CD4-positive, alpha-beta T cell treated with Interleukin-21 for 1 hour (primary cell): ENCODE measurements at places on chromosomes 6 and 20.

GRCh38 chr20:53647286-53647821, 53.7 kb upstream of the ZNF217 start:
- DNase-seq, result no peak

- DNase-seq, result no peak
These were observed 27.7 kb downstream of the ZBP1 start for GRCh38 chr20:57592263-57593092.

DNA sequence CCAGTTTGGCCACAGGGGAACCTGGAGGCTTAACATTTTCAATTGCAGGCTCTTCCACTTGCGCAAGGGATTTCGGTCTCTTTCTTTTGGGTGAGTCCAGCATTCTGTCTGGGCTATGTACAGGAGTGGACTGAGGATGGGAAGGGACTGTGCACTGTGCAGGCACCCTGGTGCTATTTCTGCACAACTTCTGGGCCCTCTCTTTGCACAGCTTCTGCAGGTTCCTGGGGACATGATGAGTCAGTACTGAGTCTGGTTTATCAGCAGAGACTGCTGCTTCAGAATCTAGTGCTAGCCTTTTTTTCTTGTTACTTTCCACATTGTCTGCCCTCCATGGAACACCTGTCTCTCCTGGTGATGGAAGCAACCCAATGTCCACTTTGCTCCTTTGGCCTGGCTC, 78.5 kb upstream of the ASF1A start:
- no peak for DNase-seq

GRCh38 chr20:38536310-38536709, 44.7 kb upstream of the ADIG start:
- DNase-seq, result no peak

GRCh38 chr6:157271911-157272310, 51.4 kb downstream of the TMEM242 start:
- no peak for DNase-seq

- no peak for DNase-seq
These were observed 16.1 kb downstream of the GRM4 start for GRCh38 chr6:34129753-34130152.

- peak; percentile 9 for DNase-seq
These were observed 17.2 kb upstream of the HCK start for GRCh38 chr20:32034581-32035425.

- DNase-seq, result no peak
These were observed 37.7 kb downstream of the HECA start for GRCh38 chr6:139172567-139172966.

DNA sequence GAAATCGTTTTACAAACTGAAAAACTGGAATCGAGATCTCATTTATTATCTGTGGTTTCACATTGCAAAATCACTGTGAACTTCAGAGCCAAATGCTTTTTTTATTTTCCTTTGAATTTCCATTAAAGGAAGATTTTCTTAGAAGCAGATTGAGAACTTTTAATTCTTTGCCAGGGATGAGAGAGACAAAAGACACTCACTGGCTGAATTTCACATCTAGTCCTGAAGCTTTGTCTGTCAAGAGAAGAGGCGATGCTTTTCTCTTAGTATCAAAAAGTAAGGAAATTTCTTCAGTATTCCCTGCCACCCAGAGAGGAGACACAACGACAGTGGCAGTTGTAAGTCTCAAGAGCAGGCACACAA, 141.8 kb downstream of the TMEM200A start:
- DNase-seq, result no peak

- DNase-seq, result no peak
These were observed 5.6 kb downstream of the MYLK2 start for GRCh38 chr20:31824554-31825313.

DNA sequence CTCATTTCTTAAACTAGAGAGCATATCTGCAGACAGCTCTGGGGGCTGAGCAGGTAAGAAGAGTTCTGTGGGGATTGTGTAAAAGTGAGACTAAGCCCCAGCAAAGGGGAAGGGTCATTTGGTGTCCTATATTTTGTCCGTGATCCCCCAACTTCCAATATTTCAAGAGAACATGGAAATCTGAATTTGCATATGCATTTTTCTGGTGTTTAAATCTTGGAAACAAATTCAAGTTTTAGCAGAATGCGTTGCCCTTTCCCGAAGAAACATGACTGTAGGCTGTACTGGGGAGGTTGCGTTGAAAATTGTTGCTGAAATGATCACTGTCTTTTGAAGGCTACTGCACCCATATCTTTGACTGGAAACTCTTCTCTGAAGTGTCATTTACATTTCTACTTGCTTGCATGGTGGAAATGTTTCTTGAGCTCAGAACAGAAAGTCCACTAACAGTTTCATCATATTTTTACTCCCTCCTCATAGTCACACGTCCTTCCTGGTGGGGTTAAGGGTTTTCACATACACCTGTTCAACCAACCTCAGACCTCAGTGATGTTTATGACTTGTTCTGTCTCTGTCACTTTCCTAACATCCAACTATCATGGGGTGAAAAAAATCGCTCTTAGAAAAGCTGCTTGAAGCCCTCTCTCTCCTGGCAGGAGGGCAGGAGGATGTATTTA, 140.3 kb downstream of the BCAS1 start:
- no peak for DNase-seq

DNA sequence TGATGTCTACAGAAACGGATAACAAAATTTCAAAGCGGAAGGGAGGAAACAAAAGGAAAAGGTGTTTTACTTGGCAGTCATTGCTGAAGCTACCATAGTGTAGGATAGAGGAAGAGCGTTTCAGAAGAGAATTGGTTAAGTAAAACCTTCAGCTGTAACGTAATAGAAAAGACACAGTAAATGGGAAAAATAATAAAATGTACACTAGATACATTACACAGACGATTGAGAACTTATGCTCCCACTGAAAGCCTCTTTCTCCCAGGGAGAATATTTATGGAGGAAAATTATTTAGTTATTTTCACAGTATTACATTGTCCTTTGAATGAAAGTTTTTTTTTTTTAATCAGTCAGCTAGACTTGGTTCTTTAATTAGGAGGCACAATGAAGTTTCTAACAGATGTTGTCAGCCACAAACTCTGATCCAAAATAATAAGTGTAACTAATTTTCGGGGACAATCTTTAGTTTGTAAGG, 90.7 kb upstream of the PRDM1 start:
- no peak for DNase-seq

DNA sequence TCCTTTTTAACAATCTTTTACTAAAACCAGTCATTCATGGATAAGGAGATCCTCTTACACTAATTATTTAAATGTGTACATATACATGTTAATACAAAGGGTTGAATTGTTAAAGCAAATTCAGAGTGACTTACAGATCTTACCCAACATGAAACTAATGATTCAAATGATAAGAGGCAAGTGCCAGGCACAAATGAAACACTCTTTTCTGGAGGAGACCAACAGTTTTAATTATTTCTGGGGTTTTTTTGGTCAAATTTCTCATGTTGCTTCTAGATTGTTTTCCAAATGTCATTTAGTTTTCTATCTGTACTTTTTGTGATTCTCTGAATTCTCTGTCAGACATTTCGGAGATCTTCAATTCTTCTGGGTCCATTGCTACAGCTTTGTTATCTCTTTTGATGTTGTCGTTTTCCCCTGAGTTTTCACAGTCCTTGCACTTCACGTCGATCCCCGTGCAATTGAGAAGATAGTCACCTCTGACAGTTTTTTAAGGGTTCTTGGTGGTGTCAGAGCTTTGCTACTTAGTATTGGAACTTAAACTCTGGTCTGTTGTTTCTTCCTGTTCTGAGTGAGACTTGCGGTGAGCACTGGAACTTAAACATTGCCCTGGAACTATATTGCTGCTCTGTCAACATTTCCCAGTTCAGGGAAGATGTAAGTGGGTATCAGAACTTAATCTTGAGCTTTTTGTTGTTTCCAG, 23.2 kb downstream of the MAS1 start:
- DNase-seq, result no peak

- DNase-seq, result no peak
These were observed 37.5 kb upstream of the ADGRF1 start for GRCh38 chr6:47079638-47080037.

DNA sequence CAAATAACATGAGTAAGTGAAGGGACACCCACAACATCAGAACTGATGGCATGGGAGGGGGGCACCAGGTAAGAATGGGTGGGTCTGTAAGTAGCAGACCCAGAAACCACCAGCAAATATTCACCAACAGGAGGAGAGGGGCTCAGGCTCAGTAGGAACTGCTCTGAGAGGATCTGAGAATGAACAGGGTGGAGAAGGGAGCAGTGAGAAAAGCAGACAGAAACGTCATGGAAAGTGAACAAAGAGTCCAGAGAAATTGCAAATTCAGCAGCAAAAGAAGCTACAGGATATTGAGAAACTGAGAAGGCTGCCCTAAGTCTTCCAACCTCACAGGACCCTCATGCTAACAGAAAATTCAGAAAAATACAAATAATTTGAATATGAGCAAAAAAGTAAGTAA, 121.3 kb downstream of the KIF16B start:
- DNase-seq, result no peak

DNA sequence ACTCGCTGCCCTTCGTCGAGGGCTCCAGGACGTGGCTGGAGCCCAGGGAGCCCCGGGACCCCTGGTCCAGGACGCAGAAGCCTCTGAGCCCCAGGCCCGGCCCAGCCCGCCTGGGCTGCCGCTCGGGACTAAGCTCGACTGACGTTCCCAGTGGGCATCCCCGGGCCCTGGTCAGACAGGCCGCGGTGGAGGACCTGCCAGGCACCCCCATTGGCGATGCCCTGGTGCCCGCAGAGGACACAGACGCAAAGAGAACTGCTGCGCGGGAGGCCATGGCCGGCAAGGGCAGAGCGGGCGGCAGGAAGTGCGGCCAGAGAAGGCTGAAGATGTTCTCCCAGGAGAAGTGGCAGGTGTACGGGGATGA, 28.9 kb downstream of the ZNF831 start:
- no peak for DNase-seq

GRCh38 chr6:80235647-80236046, 129.2 kb downstream of the BCKDHB start:
- DNase-seq, result no peak

- DNase-seq, result peak; percentile 43
These were observed 67.1 kb upstream of the ADGRF4 start for GRCh38 chr6:47631269-47631772.

DNA sequence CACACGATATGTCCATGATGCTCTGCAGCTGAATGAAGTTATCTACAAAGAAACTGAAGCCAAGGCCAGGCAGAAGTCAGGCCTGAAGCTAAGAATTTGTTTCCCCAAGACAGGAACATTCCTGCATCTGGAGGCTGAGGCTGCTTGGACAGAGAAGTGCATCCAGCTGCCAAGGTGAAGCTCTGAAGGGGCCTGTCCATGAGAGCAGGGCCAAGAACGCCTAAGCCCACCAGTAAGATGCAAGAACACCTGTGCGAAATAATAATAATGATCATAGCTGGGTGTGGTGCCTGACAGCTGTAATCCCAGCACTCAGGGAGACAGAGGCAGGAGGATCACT, 37.7 kb upstream of the B4GALT5 start:
- no peak for DNase-seq

GRCh38 chr6:114315831-114316595, 26.8 kb downstream of the HS3ST5 start:
- no peak for DNase-seq
